ENCODE measurements at places on chromosomes 7 and 10. TPM values are rescaled to one million over a fixed set of nuclear protein-coding genes. Genes with fewer than 3 reads are reported as not detected.

FLNC gene
- 0.23 TPM for total RNA-seq

AGBL3 gene
- total RNA-seq: 3.6 TPM

CYP17A1 gene
- not detected for total RNA-seq

- DNase-seq: no peak
- no peak overlapping the region for H3K27ac ChIP-seq
- H3K27me3 ChIP-seq: no peaks in the 10 kb centered on the region
- no peaks in the 10 kb centered on the region for H3K4me1 ChIP-seq
- no peaks in the 10 kb centered on the region for H3K36me3 ChIP-seq
Measured at GRCh38 chr10:36493516-36493880, 631.9 kb upstream of the ANKRD30A start.
